GM13976 (cell line): ENCODE measurements at places on chromosomes 16 and 17.

GRCh38 chr17:61753696-61754095 is 109.6 kb downstream of the BRIP1 start:
- DNase-seq = no peak

DNA sequence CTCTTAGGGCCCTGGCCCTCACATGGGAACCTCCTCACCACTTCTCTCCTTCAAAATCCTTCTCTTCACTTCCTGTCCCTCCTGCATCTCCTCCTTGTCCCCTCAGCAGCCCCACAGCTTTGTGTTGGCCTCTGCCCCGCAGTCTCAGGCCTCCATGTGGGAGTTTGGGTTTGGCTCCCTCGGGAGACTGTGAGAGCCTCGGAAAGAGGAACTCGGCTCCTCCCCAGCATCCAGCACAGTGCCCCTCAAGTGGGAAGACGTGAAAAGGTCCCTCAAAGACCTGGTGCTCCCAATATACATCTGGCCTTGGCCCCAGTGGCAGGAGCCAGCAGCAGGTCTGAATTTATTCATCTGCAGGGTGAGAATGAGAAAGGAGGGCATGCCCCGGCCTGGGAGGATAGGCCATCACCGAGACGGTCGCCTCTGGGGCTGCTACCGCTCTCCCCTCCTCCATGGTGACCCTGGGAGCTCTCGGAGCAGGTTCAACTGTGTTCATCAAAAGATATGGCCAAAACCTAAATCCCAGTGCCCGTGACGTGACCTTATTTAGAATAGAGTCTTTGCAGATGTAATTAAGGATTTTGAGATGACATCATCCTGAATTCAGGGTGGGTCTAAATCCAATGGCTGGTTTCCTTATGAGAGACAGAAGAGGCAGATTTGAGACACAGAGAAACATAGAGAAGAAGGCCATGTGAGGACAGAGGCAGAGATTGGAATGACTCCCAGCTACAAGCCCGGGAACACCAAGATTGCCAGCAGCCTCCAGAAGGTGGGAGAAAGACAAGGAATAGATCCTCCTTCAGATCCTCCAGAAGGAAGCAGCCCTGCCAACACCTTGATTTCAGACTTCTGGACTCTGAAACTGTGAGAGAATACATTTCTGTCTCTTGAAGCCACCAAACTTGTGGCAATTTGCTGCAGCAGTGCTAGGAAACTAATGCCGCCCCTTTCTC is 135.1 kb downstream of the MRM1 start:
- no peak for DNase-seq

GRCh38 chr16:51880776-51881175 is 666.2 kb downstream of the TOX3 start:
- no peak for DNase-seq

DNA sequence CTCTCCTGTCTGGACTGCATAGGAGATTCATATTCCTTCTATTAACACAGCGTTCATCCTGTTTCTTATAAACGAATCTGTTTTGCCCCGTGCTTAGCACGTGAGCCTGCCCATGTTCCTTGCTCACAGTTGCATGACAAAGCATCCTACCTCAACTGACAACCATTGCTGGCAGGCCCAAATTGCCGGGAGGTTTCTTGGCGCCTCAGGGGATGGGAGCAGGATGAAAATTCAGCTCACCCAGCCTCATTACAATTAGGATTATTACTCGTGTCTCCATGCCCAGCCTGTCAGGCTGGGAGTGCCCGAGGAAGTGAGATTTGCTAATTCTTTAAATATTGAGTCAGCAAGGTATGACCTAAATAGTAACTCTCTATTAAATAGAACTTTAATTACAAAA is 36.7 kb upstream of the HELZ start:
- DNase-seq = no peak

- no peak for DNase-seq
Observed at GRCh38 chr16:80608946-80609345, 68.2 kb downstream of the DYNLRB2 start.

- peak; percentile 76 for DNase-seq
Observed at GRCh38 chr17:19003543-19004420, 782 bp downstream of the FAM83G start.

DNA sequence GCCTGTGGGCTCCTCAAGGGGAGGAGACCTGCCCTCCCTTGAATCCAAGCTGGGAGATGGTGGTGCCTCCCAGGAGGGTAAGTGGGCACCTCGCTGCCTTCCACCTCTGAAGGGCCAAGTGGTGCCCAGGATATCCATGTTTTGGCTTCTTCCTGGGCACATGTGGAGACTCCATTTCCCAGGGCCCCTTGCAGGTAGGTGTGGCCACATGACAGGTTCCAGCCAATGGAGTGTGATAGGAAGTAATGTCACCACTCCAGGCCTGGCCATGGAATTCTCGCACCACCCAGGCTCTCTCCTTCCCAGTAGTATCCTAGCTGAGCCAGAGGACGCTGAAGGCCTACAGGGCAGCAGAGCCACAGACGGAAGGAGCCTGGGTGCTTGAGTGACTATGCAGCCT is 17.6 kb upstream of the PEMT start:
- DNase-seq = no peak

- DNase-seq = no peak
Observed at GRCh38 chr16:80034948-80035663, 434.6 kb upstream of the MAF start.
